ENCODE measurements at places on chromosomes 3 and 15.

- DNase-seq, result no peak
These were observed 228.0 kb downstream of the XXYLT1 start for GRCh38 chr3:195042743-195043606.

DNA sequence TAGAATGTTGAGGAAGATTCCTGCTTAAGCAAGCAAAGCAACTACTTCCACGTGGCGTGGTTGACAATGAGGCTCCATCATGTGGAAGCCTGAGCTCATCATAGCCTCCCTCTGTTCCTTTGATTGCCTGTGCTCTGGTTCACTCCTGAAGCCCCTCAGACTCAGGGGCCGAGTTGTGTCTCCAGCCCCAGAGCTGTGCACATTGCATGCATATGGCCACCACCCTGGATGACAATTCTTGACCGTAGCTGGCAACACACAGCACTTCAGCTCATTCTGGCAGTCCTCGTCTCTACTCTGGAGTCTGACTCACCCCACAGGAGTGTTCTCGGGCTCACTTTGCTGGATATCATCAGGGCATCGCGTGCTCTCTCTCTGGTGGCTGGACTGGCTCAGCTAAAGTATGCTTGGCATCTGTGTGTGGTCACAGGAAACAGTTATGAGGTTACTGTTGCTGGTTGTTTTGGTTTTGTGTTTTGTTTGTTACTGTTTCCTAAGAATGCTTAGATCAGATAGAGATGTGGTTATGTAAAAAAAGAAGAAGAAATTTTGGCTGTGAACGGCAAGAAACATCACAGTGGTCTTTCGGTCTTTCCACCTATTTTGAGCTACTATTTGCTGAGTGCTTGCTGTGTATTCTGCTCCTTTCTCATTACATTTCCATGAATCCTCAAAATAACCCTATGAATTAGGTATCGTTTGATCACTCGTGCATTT, 41.6 kb upstream of the MRPS22 start:
- DNase-seq, result no peak

GRCh38 chr3:169477790-169478189, 185.7 kb downstream of the MECOM start:
- no peak for DNase-seq

- no peak for DNase-seq
These were observed 88.1 kb upstream of the THRB start for GRCh38 chr3:24582431-24583403.

- DNase-seq, result no peak
These were observed 325.2 kb upstream of the ARL6 start for GRCh38 chr3:97439373-97439772.

GRCh38 chr3:138400651-138401070, 33.8 kb upstream of the ESYT3 start:
- DNase-seq, result no peak

DNA sequence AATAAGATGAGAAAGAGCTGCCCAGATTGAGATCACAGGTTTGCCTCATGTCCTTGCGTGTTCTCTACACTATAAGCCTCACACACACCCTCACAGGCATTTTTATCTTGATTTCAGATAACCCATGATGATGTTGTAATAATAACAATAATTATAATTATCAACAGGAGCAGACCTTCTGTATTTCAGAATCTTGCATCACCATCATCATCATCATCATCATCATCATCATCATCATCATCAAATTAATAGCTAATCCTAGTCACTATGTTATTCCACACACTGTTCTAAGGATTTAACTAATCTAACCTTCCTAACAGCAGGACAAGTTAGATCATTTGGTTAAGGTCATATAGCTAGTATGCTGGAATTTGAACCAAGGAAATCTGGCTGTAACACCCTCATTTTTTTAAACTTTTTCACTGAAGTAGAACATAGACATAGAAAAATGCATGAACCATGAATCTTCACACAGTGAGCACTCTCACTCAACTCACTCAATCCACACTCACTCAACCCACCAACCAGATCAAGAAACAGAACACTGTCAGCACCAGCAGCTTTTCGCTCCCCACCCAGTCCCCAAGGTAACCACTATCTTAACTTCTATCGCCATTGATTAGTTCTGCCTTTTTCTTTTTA, 1.8 kb upstream of the SH2D7 start:
- DNase-seq, result no peak

- DNase-seq, result no peak
These were observed 927.6 kb downstream of the FHIT start for GRCh38 chr3:60323651-60324050.

DNA sequence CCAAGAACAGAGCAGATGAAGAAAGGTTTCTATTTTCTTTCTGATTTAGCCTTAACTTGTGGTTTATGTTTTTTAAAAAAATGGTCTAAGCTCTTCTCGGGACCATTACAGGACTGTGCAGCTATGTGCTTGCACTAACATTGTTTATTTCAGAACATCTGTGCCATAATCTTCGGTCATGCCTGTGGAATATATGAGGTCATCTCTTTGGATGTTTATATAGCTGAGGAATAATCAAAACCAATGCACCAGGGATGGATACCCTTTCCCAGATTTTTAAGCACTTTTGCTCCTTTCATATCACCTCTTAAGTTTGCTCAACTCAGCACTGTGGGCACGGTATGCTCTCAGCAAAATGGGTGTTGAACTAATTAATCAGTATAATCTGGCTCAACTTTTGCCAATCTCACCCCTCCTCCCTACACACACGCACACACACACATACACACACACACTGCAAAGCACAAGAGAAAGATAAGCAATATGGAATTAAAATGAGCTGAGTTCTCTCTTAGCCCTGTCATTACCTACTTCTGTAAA, 268.5 kb upstream of the TMC3 start:
- no peak for DNase-seq

DNA sequence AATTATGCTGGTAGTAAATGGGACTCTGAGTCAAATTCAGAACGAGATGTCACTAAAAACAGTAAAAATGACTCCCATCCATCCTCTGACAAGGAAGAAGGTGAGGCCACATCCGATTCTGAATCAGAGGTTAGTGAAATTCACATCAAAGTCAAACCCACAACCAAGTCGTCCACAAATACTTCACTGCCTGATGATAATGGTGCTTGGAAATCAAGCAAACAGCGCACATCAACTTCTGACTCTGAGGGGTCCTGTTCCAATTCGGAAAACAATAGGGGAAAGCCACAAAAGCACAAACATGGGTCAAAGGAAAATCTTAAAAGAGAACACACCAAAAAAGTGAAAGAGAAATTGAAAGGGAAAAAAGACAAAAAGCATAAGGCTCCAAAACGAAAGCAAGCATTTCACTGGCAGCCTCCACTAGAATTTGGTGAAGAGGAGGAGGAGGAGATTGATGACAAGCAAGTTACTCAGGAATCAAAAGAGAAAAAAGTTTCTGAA, 15.1 kb upstream of the ZBTB47 start:
- DNase-seq, result no peak

DNA sequence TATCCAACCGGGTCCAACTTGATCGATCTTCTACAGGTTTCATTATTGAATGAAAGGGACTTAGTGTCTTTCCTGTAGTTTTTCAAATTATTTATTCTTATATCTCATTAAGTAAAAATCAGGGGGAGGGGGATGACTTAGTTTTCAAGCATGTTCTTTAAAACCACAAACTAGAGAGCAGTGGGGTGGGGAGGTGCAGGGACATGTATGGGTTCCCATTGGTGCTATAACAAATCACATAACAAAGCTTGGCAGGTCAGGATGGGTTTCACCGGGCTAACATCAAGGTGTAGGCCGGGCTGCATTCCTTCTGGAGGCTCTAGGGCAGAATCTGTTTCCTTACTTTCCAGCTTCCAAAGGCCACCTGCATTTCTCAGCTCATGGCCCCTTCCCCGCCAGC, 32.7 kb downstream of the CCNL1 start:
- no peak for DNase-seq

DNA sequence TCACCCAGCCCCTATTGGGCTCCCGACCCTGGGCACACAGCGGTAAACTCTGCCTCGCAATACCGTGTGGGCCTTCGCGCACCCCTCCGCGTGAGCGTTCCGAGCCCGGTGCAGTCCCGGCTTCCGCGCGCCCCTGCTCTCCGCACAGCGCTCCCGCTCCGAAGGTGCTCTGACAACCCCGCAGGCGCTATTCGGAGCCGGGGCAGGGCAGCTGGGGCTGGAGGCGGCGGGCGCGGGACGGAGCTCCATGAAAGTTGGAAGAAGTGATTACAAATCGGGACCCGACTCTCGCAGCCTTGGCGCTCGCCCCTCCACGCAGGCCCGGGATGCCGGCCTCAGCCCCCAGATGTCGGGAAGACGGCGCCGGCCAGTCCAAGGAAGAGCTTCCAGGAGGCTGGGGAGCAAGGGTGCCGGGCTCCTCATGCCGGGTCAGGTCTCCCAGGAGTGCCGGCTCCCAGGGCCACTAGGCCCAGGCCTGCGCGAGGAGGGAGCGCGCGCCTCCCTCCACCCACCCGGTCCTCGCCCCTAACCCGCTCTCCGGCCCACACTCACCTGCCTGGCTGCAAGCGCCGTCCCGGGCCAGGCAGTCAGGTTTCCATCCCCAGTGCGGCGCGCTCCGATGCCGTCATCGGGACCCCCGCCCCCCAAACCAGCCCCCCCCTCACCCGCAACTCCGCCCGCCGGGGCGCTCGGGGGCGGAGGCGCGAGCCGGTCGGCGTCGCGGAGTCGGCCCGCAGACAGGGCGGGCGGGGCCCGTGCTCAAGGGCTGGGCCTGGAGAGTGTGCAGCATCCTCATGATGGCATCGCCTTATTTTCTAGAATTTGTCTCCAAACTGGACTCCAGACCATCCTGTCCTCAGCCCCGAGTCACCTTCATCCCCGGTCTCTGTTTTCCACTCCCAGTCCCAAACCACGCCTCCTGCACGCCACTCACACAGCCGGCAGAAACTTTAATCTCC, at the start of gene KIF7:
Gene KIF7 (minus strand): TSS at position 621 of the 959 bp plus-strand sequence. CDS start 2,537 bp downstream, outside the sequence.
- no peak for DNase-seq

DNA sequence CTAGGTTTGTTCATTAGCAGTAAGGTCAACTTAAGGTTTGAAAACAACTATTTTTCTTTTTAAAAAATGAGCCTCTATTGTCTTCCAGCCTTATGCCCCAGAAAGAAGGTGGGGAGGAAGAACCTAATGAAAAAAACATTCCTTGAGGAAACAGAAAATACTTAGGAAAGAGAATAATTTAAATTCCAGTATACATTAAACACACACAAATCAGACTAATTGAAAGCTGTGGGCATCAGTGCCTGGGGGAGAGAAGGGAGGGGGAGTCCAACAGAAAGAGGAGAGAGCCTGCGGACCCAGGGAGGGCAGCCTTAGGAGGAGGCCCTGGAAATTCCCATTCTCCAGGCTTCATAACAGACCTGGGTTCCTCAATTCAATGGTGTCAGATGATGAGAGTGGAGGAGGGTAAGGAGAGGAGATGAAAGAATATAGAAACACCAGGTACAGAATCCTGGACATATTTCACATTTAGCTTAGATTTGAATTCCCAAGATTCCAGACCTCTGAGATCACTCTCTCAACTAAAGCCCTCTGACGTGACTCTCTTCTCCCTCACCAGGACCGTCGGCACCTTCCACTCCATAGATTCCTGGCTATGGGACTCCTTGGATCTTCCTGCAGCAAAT, 320.5 kb upstream of the UMPS start:
- no peak for DNase-seq

- no peak for DNase-seq
These were observed 48.5 kb downstream of the PCSK6 start for GRCh38 chr15:101440846-101441590.

DNA sequence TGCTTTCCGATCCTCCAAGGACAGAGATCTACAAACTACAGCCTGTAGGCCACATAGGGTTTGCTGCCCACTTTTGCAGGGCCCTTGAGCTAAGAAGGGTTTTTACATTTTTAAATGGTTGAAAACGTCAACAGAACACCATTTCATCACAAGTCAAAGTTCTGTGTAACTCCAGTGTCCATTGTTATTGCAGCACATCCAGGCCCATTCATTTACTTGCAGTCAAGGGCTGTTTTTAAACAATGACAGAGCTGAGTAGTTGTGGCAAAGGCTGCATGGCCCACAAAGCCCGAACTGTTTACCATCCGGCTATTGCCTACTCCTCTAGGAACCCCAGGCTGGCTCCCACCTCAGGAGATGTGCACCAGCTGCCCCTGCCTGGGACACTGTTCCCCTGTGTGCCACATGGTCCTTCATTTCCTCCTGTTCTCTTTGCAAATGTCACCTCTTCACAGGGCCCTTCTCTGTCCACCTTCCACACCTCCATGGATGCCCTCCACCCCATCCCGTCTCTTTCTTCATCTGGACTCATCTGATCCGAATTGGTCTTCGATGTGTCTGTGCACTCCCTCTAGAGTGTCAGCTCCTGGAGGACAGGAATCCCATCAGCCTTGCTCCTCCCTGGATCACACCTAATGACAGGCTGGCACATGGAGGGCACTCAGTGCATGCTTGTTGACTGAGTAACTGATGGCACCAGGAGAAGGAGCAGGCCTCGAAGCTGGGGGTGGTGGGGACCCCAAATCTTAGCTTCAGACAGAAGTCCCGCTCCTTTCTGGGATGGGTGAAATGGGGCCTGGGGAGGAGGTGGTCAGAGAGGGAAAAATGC, 69.5 kb upstream of the IQSEC1 start:
- no peak for DNase-seq

GRCh38 chr3:113906568-113907140, 41.2 kb upstream of the ZDHHC23 start:
- no peak for DNase-seq

- DNase-seq, result no peak
These were observed 45.7 kb upstream of the AMOTL2 start for GRCh38 chr3:134419960-134420321.

DNA sequence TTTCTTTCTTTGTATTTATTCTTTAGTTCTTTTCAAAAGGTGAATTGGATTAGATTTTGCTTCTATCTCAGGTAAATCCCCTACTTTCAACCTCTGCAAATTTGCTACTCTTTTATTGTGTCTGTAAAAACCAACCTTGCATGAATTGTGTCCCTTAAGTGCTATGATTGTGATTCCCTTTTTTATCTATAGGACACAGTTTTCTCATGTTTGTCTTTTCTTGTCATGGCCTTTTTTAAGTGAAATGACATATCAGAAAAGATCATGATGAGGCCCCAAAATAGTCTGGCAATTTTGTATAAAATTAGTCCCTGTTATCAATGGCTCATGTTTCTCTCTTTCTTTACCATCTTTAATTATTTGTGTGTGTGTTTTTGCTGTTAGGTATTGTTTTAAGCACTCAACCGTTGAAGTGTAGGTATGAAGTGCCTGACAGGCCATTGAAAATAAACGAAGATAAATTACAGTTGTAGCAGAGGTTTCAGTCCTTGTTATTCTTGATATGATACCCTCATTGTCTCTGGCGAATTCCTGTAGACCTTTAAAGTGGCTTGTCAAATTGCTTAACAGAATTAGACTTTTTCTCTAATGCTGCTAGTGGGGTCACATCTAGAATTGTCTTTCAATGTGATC, 184.3 kb downstream of the UBE2E2 start:
- DNase-seq, result no peak

All from CD4-positive, CD25-positive, alpha-beta regulatory T cell (primary cell).